Hypothalamus (tissue), 51 donors: ENCODE measurements at places on chromosomes 6 and 20.

- DNase-seq, result no peak
Measured at GRCh38 chr6:62042429-62042828, 243.6 kb downstream of the KHDRBS2 start.

DNA sequence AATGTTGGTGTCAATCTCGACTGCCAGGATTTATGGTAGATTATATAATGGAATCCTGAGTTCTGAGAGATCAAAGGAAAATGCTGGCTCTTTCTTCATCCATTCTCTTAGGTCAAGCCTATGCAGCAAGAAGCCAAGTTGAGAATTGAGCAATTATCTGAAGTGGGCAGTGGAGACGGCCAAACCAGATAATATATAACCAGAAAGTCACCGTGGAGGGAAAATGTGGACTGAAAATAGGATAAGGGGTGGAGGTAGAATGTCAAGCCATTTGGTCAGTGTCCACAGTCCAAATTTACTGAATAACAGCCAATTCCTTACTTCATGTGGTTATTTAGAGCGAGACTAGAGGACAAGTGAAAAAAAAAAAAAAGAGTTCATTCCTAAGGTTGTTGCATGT, 107.8 kb upstream of the ESR1 start:
- DNase-seq, result no peak

- no peak for DNase-seq
Measured at GRCh38 chr6:35376281-35376680, 33.9 kb downstream of the PPARD start.

DNA sequence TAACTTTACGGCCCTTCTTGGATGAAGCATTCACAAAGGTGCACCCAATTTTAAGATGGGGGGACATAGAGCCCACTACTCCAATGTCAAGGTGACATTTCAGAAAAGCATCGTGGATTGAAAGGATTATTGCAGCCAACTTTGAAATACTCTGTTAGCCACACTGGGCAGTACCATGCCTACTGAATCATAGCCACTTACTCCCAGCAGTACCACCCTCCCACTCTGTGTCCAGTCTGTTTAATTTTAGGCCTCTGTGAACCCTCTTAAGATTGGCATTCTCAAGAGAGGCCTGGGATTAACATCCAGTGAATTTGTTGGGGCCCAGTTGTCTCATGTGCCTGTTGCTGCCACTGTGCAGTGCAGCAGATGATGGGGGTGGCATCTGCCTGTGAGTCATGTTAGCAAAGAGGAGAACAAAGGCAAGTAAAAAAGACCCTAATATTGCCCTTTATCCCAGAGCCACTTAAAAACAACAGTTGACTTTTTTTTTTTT, 11.2 kb upstream of the HDAC2 start:
- no peak for DNase-seq

GRCh38 chr6:109655761-109656262, 35.2 kb downstream of the AK9 start:
- DNase-seq, result no peak

- DNase-seq, result no peak
Measured at GRCh38 chr6:154319231-154319858, 37.3 kb downstream of the IPCEF1 start.

DNA sequence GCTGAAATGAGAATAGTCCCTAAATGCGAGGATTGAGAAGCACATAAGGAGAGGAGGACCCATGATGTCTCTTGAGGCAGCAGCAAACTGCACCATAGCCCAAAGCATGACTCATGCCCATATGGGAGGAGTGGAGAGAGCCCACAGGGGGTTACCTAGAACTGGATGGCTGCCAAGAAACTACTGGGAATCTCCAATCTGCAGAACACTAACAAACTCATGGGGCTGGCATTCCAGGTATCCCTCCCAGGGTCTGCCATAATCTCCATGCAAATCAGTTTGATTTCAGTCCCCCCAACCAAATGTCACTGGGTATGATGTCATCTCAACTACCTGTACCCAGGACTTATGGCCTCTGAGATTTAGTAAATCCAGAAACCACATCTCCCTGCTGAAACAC, 410.5 kb downstream of the PTPRT start:
- DNase-seq, result no peak

DNA sequence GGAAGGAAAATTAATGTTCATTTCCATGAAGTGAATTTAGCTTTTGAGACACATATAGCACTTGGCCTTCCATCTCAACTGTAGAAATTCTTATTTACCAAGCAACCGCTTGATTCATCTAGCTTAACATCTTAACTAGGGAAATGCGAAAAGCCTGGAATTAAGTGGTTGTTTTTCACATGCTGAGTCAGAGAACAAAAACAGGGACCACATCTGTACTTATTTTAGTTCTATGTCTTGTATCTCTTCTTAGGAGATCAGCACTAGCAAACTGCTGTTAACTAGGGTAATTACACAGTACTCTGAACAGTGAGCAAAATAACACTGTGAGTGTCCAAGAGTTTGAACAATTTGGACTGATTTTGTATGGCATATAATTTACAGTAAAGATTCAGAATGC, 590.9 kb upstream of the NRSN1 start:
- no peak for DNase-seq

- DNase-seq, result no peak
Measured at GRCh38 chr6:47352966-47353365, 43.3 kb upstream of the TNFRSF21 start.

GRCh38 chr6:111745186-111745585, 128.1 kb downstream of the FYN start:
- no peak for DNase-seq

- no peak for DNase-seq
Measured at GRCh38 chr6:53992522-53992921, 118.7 kb upstream of the MLIP start.
